ENCODE measurements at places on chromosomes 4 and X.

DNA sequence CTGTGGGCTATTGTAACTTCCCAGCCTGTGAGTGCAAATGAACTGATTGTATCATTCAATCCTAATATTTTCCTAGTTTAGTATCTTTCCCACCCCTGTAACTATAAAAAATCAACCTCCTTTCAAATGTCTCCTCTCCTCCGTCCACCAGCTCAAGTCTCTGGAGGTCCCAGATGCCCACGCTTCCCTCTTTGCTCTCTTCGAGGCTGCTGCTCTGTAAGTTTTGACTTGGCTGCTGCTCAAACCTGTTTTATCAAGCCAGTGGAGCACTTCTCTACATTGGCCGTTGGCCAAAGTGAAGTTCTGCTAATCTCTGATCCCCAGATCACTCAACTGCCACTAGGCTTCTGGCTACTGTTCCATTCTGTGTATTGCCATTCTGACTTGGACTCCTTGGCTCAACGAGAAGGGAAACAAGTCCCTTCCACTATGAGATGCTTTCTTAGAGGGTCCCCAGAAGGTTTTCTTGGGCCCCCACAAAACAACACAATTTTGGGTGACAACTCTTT lies 60.7 kb upstream of the RAPGEF2 start:
- peak; percentile 37 for DNase-seq

DNA sequence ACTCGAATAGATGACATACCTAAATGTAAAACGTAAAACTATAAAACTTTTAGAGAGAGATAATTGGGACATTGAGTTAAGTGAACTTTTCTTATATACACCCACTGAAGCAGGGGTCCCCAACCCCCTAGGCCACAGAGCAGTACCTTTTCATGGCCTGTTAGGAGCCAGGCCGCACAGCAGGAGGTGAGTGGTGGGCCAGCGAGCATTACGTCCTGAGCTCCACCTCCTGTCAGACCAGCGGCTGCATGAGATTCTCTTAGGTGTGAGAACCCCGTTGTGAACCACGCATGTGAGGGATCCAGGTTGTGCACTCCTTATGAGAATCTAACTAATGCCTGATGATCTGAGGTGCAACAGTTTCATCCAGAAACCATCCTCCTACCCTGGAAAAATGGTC lies 114.8 kb downstream of the HMX1 start:
- DNase-seq, result no peak

- DNase-seq, result no peak
Measured at GRCh38 chrX:101136235-101136634, 38.2 kb downstream of the CENPI start.

DNA sequence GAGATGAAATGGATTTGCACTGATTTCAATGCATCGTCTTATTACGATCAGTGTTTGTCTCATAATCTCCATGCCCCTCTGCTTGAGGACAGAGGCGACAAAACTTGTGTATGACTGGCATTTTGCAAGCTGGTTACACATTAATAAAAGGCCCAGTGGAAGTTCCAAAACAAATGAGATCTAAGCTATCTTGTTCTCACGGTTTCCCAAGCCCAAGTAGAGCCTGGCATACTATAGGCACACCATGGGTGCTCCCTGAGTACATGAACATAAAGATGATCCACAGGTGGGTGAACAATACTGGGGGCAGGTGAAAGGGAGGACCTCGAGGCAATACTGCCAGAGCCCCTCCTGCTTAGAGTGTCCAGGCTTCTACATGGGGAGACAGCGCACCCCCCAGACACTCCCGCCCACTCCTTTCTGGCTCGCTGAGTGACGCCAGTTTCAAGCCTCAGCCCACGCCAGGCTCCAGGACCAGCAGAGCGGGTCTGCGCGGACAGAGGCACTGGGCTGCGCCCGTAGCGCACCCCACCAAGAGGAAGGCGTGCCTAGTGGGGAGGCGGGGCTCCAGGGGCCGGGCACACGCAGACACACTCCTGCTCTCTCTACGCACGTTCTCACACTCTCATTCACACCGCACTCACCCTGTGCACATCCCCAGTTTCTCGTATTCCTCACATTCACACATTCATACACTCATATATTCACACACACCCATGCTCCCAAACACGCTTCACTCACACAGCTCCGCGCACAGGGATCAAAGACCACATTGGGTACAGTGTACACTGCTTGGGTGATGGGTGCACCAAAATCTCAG lies 8.9 kb upstream of the GSX2 start:
- DNase-seq, result peak; percentile 23

DNA sequence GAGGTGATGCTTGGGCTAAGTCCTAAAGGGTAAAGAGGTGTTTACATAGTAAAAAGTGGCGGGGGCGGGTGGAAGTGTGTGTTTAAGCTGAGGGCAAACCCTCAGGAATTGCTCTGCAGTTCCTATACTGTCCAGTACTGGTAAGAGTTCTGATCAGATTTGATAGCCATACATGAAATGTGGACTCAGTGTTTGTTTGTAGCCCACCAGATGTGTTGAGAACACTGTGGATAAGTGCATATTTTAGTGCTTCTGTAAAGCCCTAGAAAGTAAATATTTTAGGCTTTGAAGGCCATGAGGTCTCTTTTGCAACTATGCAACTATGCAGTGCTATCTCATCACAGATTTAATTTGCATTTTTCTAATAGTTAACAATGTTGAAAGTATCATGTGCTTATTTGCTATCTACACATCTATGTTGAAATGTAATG lies 80.7 kb upstream of the EOLA2 start:
- no peak for DNase-seq

- peak; percentile 4 for DNase-seq
Measured at GRCh38 chr4:56870946-56871345, 36.8 kb upstream of the REST start.

DNA sequence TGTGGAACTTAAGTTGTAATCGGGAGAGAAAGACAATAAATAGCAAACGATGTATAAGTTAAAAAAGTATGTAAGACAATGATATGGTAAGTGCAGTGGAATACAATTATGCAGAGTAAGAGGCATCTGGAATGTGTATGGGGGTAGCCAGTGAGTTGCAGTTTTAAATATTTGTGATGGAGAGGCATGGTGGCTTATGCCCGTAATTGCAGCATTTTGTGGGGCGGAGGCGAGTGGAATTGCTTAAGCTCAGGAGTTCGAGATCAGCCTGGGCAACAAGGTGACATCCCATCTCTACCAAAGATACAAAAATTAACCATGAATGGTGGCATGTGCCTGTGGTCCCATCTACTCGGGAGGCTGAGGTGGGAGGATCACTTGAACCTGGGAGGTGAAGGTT lies 52.5 kb upstream of the WDFY3 start:
- DNase-seq, result no peak

DNA sequence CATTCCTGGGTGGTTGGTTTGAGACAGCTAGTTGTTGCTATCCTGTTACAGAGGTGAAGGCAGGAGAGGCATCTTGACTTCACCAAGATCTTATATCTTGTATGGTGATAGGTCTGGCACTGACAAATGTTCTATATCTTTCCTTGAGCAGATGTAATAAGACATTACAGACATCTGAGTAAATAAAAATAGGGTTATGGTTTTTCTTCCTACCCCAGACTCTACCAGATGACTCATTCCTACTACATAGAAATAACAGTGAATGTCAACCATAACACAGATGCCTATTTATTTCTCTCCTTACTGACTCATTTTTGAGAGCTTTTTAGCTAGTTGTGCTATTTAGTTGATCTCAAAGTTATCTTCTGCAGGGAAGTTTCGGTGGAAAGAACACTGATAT lies 21.9 kb downstream of the HNRNPH2 start:
- no peak for DNase-seq

DNA sequence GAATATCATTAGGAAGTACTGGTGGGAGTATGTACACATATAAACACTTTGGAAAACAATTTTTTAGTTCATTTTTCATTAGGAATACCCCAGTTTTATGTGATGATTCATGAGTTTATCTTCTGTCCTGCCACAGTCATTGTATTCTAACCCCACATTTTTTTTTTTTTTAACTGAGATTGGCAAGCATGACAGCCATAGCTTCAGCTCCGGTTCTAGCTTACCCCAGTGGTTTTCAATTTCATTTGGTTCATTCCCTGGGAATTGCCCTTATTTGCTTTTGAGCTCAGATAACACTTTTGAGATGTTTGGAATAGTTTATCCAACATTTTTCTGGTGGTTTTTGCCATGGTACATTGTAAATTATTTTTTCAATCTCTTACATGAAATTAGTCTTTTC lies 21.0 kb upstream of the FMR1 start:
- no peak for DNase-seq

DNA sequence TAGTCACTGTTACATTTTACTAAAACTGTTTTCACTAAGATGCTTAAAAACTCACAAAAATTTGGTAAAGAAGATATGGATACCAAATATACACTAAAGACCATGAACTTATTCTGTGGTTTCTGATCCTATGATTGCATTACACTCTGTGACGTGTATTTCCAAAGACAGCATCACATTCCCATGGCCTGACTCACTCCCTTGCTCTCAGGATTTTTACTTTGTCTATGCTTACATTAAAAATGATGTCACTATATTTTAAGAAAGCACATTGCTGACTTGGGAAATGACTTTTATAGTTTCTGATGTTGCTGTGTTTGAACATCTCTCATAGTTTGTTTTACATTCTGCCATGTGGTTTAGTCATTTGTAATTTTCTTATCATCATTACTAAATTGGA lies 327.9 kb upstream of the MAGEB18 start:
- DNase-seq, result no peak

DNA sequence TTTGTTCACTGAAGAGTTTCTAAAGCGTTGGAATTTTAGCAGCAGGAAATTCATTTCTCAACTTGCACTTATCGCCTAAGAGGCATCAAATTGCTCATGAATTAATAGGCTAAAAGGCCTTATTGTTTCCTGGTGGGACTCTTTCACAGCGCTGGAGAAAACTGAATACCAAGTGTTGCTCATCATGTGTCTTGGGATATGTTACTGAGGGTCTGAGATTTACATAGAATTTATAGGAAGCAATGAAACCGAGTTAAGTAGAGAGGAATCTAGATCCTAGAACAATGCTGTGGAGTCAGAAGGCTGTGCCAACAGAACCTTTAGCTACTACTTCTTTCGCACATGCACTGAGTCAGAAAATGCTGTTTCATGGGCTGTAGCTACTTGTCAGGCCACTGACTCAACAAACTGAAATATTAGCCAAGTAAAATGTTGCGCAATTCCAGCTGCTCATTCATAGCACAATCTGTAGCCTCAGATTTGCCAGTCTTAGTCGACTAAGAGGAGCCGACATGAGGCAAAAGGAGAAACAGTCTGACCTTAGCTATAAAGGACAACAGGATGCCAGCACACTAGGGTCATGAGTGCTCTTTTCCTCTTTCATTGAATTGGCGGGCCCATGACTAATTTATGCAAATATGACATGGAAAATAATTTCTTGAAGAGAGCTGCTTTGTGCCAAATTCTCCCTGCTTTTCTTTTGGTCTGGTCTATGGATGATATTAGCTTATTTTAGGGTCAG lies 35.9 kb upstream of the CXCL8 start:
- DNase-seq, result peak; percentile 64

GRCh38 chr4:42420140-42420539 lies 22.9 kb downstream of the SHISA3 start:
- DNase-seq, result no peak

DNA sequence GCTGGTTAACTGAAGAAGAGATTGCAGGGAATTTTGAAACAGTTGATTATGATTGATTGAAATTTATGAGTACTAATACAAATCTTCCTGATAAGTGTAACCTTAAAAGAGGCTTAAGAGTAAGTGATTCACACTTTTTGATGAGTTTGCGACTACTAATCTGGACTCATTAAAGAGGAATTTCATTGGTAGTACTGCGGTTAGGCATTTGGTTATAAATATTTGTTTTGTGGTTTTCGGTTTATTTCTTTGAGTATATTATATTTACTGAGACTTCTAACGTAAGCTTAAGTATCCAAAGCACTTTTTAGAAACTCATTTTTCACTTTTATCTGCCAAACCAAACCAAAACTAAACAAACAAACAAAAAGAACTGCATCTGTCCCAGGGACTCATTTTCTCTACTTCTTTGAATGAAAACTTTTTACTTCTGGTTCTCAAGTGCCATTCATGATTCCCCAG lies 20.7 kb downstream of the SLIT2 start:
- DNase-seq, result no peak

GRCh38 chr4:123977641-123978081 lies 581.1 kb downstream of the SPRY1 start:
- no peak for DNase-seq

DNA sequence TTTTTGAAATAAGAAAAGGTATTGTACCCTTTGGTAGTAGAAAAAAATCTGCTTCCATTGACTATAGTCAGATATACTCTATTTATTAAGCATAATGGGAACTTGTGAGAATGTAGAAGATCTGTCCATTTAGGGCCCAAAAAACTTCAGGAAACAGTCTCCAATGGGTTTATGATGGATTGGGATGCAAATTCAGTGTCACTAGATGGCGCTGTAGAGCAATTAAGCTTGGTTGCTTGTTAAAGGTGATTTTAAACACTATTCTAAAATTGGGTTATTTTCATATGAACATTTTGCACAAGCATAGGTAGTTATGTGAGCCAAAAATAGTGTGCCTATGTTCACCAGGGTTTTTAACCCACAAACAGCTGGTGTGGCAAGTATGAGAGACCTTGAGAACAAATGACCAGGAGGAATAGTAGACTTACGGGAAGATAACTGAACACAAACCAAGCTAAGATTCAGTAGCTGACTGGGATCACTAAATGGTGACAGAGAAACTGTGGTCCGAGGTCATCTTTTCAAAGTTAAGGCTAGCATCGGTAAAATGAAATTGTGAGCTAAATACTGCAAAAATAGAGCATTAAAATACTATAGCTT lies 80.3 kb upstream of the LSM6 start:
- peak; percentile 47 for DNase-seq

DNA sequence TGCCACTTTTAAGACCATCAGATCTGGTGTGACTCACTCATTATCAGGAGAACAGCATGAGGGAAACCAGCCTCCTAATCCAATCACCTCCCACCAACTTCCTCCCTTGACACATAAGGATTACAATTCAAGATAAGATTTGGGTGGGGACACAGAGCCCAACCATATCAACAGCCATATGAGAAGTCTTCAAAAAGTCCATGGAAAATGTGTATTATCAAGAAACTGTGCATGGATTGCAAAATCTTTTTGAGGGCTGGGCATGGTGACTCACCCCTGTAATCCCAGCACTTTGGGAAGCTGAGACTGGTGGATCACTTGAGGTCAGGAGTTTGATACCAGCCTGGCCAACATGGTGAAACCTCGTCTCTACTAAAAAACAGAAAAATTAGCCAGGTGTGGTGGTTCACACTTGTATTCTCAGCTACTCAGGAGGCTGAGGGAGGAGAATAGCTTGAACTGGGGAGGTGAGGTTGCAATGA lies 17.8 kb upstream of the RPL39 start:
- no peak for DNase-seq
